Stimulated activated CD4-positive, alpha-beta T cell treated with anti-CD3 and anti-CD28 coated beads, Interleukin-1b, Interleukin-23, amount 100 ng/mL, for 24 hours (primary cell): ENCODE measurements at places on chromosomes 4 and X.

DNA sequence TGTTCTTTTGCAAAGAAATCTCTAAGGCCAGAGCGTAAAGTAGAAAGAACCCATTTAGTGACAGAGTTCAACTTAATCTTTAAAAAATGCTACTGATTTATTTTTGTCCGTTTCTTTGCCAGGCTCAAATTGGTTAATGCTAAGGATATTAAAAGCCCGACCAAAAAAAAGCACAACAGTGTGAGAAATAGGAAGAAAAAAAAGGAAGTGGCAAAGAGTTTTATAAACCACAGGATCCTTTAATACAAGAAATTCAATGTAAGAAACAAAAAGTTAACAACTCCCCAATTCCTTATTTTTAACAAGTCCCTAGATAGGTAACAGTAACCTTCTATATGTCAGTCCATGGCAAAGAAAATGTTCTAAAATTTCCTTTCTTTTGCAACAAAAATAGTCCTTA is 480.4 kb downstream of the ACTRT1 start:
- no peak for DNase-seq

DNA sequence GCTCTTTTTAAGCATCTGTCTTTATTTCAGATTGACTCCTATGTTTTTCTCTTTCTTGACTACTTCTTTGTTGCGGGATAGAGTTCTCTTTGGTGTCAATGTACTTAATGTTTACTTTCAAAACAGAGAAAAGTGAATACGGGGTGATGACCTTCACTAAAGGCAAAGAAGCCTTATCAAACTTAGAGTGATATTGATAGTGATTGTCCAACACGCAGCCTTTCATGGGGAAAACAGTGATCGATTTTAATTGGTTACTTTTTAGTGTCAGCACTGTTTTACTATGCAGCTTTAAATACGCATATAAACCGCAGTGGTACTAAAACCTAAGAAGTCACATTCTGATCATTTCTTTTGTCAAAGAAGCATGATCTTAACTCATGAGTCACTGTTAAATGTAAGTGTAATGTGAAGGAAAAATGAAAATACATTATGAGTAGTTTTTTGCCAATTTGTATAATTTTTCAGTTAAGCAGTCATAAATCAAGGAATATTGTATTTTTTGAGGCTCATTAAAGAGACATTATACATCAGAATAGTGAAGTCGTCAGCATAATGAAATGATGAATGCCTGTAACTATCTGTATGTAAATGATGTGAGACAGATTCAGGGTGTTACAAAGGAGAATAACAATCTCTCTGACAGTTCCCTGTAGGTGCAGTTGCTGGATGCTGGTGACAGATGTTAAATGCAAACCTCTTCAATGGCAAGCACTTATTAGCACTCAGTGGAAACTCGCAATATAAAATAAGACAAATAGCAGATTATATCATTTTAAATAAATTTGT is 2082.8 kb upstream of the TENM3 start:
- no peak for DNase-seq

- no peak for DNase-seq
Measured at GRCh38 chrX:28188526-28188925, 207.3 kb upstream of the DCAF8L1 start.

DNA sequence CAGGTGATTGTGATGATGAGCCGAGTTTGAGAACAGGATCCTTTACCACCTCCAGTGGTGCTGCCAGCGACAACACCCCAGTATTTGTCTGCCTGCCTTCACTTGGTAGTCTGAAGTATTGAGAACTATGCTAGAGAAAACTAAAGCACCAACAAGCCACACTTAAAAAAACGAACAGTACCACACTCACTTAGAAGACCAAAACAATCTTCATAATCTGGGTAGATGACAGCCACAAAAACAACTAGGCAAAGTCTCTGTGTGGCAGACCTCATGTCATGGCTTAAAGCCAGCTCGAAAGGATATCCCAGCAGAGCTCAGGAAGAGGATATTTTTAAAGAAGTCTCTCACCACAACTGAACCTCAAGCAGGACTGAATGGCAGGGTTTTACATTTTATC is 236.0 kb downstream of the GPC3 start:
- no peak for DNase-seq

DNA sequence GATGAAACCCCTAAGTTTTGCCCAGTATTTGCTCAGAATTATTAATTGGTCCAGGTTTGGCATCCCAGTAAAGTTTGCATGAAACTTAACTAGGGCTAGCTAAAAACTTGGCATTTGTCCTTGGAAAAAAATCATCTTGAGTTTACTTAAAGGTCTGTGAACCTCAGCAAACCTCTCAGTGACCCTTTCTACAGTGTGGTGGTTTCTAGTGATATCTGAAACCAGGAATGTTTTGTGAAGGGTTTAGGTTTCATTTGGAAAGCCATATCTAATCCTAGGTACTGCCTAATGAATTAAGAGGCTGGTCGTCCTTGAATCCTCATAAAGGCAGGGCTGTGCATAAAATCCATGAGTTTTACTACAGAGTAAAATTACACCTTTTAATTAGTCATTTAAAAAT is 218.5 kb upstream of the ANKRD50 start:
- no peak for DNase-seq

DNA sequence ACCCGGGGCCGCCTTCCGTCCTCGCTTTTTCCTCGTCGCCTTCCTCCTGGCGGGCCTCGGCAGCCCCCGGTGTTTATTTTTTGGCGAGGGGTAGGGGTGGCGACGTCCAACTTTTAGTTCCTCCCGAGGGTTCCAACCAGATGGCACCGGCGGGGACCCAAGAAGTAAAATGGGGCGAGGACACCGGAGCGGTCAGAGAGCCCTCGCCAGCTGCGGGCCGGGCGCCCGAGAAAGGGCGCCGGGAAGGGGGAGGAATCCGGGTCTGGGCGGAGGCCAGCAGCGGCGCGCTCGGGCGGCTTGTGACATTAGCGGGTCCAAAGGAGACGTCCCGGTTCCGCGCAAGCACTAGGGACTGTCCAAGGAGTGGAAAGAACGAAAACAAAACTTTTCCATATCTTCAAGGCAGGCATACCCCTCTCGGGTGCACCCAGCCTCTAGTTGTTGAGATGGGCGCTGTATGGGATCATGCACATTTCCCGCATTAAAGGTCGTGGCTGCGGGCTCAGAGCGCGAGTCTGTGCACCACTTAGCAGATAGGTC is 691 bp upstream of the USP46 start:
- DNase-seq: no peak

GRCh38 chr4:177108708-177109107 is 201.0 kb upstream of the NEIL3 start:
- DNase-seq: no peak

GRCh38 chr4:6074758-6075157 is 56.5 kb upstream of the C4orf50 start:
- DNase-seq: no peak

- no peak for DNase-seq
Measured at GRCh38 chr4:18536428-18536827, 514.9 kb upstream of the LCORL start.

DNA sequence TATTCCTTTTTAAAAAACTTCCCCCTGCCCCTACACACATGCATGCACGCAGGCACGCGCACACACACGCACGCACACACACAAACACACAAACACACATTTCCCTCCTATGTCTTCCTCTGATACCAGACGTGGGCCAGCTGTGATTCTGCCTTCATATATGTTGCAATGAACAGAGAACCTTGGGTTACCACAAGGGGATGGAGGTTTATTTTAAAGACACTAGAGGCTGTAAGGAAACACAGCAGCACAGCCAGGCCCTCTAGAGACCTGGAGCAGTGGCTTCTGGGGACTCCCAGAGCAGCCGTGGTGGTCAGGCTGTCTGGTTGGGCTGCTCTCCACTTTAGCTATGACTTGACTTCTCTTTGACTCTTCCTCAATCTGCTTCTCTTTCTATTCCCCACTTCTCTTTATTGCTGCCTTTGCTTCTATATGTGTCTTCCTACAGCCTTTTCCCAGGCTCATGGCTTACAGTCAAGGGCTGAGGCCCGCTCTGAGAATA is 3.2 kb upstream of the TLR10 start:
- DNase-seq: no peak

DNA sequence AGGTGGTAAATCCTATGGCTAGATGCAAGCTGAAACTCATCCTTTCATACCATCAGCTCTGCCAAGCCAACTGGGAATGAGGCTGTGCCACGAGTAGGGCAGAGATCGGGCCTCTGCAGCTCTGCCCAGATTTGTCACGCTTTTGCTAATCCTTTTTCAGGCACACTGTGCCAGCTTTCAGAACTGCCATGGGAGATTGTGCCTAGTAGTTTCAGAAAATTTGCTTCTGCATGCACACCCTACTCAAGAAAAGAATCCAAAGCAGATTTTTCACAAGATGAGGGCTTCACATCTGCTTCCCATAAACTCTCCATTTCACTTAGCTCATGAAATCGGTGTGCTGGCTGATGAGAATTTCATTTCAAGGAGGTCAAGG is 3.3 kb upstream of the ADH7 start:
- no peak for DNase-seq

DNA sequence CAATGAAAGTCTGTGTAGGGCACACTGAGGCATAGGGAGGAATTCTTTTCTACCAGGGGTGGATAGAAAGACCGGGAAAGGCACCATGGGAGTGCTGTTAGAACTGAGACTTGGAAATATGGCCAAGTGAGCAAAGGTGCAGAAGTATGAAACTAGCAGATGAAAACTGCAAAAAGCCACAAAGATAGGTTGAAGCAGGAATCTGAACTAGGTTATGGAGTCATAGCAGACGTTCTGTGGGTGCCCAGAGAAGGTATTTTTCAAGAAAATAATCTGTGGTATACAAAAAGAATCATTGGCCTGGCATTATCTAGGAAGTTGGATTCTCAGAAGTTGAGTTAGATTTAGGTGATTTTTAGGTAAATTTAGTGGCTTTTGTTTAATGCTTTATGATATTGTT is 48.5 kb downstream of the SMAD1 start:
- no peak for DNase-seq

DNA sequence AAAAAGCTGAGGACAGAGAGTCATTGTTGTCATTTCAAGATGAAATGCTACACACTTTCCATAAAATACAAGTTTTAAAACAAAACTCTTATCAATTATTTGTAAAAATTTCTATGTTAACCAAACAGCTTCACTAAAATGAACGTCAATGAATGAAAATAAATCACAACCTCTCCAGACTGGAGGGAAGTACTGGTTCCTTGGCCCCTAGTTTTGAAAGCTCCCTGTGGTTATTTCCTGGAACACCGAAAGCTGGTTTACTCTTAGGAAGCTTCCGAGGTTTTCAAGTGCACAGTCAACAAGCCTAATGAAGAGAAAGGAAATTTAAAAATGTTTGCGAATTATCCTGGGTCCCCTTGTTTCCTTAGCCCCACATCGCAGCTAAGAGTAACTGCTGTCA is 191.1 kb upstream of the TTC29 start:
- DNase-seq: no peak

DNA sequence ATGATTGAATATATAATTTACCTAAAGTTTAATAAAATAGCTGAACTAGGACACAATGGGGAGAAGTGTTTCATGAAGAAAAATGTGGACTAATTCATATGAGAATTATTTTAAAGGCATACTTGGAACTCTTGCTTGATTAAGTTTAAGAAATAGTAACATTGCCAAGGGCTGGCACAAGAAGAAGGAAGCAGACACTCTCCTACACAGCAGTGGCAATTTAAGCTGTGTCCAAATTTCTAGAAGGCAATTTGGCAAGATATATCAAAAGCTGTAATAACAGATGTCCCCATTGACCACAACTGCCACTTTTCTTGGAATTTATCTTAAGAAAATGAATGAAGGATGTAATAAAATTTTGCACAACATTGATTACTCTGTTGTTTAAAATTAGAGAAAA is 209.5 kb upstream of the S100G start:
- no peak for DNase-seq

DNA sequence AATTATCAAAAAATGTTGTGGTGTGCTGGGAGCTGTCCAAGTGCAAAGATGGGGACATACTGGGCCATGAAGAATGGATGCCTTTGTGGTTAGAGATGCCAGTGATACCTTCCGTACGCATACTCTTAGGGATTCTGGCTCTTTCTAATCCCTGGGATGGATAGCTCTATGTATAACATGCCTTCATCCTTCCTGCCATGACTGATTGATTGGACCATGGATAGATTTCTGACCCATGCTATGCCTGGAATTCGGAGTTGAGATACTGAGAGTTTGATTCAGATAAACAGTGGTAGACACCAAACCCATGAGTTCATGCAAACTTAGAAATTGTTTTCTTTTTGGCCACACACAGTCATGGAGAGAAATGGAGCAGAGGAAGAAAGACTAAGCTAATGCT is 147.2 kb upstream of the WDFY3 start:
- DNase-seq: no peak

GRCh38 chr4:102438396-102439235 is 62.5 kb upstream of the NFKB1 start:
- DNase-seq: no peak

- no peak for DNase-seq
Measured at GRCh38 chrX:150664290-150664689, 28.9 kb upstream of the MTMR1 start.

DNA sequence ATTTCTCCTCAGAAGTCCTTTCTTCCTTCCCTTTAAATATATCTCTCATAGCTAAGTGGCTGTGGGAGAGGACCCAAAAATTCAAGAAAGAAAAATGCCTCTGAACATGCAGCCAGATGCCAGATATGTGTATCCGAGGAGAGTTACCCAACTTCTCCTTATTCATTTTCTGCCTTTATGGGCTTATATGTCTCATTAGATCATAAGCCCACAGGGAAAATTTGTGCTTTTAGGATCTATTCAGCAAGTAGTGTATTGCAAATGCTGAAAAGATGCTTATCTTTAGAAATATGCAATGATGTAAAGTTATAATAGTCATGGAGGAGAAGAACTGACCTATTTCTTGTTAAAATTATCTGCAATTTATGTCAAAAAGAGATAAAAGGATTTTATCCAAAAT is 371.8 kb upstream of the NOCT start:
- DNase-seq: no peak

DNA sequence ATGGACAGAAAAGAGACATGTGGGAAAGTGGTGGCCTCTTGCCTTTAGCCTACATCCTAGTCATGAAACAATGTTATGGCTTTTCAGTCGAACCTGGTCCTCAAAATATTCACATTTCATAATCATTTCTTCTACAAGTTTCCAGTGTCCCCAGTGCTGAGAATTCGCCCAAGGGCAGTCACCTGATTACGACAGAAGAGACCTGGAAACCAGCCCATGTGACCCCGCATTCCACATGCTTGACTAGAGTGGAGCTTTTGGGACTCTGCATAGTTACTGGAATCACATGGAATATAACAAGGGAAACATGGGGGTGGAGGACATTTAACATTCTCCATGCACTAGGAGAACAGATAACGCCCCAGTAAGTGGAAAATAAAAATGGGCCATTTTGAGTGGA is 100.1 kb downstream of the PPARGC1A start:
- DNase-seq: no peak
